CD4-positive, alpha-beta T cell treated with Interleukin-10 for 1 hour (primary cell): ENCODE measurements at places on chromosomes 6 and 20.

GRCh38 chr6:88499845-88500699, 333.9 kb upstream of the CNR1 start:
- no peak for DNase-seq

DNA sequence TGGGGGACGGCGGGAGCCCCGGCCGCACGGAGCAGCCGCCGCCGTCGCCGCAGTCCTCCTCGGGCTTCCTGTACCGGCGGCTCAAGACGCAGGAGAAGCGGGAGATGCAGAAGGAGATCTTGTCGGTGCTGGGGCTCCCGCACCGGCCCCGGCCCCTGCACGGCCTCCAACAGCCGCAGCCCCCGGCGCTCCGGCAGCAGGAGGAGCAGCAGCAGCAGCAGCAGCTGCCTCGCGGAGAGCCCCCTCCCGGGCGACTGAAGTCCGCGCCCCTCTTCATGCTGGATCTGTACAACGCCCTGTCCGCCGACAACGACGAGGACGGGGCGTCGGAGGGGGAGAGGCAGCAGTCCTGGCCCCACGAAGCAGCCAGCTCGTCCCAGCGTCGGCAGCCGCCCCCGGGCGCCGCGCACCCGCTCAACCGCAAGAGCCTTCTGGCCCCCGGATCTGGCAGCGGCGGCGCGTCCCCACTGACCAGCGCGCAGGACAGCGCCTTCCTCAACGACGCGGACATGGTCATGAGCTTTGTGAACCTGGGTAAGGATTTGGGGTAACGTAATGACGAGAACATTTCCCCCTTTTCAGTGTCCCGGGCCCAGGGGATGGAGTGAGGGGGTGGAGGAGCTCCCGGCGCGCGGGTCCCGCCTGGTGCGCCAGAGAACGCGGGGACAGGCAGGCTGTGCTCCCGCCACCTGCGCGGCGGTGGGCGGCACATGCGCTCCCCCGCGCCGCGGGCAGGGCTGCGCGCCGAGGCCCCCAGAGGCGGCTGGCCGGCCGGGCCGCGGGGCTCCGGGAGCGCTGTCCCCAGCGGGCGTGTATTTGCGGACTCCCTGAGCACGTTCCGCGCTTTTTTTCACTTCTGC, 1.4 kb downstream of the BMP6 start:
- DNase-seq = no peak

- DNase-seq = no peak
Measured at GRCh38 chr20:34458631-34459030, 57.6 kb upstream of the DYNLRB1 start.

GRCh38 chr20:17939622-17940223, 28.9 kb downstream of the SNX5 start:
- DNase-seq = no peak

DNA sequence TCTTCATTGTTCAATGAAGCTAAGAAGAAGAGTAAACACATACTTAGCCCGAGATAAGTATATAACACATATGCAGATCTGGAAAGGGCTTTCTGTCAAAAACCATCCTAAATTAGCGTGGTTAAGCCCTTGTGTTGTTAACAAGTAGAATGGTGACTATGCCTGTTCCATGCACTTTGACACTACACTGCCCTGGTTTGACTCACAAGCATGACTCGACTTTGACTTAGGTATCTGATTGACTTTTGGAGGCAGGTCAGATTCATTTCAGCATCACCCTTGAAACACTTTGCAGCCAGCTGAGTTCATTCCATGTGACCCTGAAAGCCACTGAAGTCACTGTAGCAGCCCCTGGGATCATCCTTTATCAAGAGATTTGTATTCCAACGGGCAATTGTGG, 239.8 kb downstream of the TBX18 start:
- no peak for DNase-seq

DNA sequence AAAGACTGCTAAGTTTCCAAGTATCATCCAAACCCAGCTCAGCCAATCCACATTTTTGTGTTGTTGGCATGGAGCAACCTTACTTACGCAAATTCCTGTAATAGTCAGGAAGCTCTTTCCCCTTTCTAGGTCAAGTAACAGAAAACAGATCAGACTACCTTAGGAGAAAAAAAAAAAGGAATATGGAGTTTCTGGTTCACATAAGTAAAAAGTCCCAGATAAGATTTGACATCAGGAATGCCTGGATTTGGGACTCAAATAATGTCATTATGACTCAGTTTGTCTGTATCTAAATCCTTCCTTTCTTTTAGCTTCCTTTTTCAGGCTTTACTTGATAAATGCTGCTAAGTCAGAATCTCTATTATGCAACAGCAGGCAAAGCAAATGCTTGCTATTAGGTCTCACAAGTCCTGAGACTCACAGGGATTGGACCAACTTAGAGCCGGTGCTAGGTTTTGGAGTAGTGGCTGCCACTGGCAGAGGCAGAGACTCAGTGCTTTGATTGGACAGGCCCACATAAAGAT, 44.5 kb downstream of the NCOA7 start:
- no peak for DNase-seq

DNA sequence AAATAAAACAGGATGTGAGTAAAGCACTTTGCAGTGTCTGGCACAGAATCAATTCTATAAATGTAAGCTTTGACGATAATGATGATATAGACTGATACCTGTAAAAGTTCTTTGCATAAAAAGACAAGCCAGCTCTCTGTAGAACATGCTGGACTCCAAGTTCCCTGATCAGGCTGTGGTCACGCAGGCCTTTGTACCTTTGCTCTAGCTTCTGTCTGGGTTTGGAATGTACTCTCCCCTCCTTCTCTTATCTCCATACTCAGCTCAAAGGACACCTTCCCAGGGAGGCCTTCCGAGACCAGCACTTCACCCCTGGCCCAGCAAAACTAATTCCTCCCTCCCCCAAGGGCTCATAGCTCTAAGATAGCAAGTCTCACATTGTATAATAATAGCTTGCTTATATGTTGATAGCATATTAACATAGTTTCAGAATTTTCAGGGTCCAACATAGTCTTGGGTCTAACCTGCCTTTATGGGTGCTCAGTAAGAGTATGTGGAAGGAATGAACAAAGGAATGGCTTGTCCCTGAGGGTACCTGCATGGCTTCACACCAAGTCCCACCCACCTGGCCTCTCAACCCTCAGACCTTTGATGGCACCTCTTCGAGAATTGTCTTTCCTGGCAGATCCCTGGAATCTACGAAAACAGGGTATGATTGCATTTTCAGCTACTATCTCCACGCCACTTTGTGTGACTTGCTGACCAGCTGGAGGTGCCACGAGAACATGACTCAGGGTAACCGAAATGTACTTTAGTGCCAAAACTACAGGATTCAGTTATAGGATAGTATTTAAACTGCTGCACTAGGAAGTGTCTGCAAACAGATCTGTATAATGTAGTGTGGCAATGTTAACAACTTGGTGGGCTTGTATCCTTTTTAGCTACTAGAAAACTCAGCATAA, 41.7 kb upstream of the PIM1 start:
- no peak for DNase-seq

DNA sequence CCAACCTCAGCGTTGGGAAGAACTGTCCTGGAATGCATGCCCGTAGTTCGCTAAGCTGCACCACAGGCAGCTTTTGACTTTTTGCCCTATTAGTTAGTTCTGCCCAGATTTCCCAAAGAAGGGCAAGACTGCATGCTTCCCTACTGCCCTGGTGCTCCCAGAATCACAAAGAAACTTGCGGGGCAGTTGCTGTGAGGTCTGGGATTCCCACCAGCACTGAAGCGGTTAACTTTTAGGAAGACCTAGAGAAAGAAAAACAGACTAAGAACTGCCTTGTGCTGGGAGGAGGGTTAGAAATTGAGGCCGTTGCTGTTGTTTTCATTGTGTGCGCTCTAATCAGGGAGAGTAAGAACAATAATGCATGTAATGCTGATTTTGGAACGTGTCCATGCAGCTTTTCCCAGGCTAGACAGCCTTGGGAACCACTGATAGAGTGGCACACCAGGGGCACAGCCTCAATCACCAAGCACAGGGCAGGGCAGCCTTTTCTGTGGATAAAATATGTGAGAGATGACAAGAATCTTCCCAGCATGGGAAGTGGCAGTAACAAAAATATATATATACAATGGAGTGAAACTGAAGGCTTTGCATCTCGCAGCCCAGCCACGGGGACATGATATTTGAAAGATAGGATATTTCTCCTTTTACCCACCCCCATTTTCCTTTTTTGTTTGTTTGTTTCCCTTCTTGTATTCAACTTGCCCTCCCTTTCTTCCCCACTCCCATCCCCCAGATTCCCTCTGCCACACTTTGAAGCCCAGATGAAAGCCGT, 137.7 kb upstream of the HEY2 start:
- DNase-seq = no peak

DNA sequence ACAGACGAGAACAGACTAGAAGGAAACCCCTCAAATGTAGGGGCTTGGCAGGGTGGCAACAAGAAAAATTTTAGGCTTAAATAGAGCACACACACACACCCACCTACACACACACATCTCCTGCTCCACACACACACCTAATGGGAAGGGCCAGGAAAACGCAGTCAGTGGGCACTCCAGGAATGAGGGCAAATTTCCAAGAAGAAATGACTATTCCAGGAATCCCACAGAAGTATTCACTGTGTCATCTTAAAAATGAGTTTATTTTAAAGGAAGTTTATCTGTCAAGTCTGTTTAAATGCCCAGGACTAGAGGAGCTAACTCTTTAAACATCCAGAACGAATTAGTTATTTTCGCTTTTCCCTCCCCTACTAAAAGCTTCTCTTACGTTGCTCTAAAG, 13.0 kb downstream of the ALDH8A1 start:
- no peak for DNase-seq

DNA sequence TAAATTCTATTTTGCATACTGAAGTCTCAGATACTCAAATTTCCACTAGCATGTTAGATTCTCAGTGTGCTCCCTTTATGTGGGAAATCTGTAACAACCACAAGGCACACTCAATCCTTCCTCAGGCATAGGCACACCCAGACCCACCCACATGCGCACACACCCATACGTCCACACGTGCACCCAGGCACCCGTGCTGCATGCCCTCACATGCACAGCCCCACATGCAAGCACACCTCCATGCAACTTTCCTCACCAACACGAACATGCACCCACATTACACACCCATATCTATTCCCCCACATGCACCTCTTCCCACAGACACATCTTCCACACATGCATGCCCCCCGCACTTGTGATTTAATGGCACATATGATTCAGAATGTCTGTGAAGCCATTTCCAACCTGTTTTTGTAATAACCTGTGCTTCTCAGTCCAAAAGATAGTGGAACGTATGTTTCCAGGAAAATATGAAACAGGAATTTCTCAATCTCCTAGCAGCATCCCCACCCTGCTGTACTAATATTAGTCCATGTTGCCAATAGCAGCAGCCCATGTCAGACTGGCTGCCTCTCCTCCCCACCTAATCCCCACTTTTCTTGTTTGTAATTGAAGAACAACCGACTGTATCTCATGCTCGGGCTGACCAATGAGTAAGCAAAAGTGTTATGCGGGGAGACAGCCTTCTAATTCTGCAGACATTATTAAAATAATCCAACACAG, 11.3 kb upstream of the CYP24A1 start:
- no peak for DNase-seq

GRCh38 chr20:51340451-51340840, 202.1 kb downstream of the NFATC2 start:
- DNase-seq = no peak

- no peak for DNase-seq
Measured at GRCh38 chr6:8481727-8482126, 46.4 kb upstream of the SLC35B3 start.

DNA sequence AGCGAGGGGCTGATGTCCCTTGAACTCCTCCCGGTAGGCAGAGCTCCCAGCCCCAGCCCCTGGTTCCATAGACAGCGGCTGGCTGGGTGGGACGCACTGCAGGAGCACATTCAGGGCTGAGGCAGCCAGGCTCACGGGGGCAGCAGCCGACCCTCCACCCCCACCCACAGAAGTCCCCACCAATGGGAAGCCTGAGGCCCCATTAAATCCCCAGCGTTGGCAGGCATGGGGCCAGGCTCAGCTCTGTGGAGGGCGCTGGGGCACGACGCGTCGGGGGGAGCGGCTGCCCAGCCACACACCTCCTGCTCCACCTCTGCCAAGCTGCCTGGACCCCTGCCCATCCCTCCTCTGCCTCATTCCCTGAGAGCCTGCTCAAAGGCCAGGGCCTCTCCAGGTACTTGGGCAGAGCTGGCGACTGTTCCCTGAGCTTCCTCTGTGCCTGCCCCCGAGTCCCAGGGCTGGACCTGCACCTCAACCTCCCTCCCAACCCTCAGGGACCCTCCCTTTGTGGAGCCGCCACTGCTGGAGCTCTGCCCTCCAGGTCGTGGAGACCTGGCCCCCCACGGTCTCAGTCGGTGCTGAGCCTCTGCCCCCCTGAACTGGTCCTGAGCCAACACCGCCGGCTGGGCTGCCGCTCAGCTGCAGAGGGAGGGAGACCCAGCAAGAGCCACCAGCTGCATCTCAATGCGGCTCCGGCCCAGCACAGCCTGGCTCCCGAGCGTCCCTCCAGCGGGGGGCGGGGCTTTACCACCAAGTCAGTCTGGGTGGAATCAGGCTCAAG, 9.1 kb downstream of the CHRNA4 start:
- DNase-seq = no peak

DNA sequence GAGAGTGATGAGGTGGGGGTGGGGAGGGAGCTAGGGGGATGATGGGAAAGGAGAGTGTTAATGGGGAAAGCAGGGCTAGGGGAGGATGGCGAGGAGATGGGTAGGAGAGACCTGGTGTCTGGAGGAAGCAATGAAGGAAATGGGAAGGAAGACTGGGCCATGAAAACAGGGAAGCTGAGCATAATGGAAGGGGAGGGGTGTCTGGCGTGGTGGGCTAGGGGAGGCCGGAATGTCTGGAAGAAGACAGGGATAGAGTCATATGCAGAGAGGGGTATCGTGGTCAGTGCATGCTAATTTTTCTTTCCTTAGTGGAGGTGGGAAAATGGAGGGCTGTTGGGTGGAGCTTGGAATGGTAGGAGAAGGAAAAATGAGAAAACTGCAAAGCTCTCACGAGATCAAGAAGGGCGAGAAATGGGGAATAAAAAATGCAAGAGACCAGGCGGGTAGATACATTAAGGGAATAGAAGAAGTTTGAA, 423 bp downstream of the KLHDC3 start:
- DNase-seq = no peak

DNA sequence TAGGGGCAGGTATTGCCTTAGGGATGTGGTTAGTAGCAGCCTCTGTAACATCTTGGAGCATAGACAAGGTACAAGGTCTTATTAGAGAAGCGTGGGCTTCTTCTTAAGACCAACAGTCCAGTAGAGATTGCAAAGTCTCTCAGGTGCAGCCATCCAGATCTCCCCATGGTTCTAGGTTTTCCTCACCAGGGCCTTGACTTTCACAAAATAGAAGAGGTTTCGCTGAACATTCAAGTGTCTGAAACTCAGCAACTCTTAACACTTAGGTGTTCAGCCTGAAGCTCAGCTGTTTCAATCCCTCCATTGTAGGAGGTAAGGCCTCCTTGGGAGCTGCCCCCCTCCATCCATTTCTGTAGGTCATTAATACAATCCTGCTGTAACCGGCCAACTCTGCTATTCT, 44.4 kb downstream of the GOPC start:
- DNase-seq = no peak
